ENCODE measurements at places on chromosomes 11 and 22. TPM values are rescaled to one million over a fixed set of nuclear protein-coding genes. Genes with fewer than 3 reads are reported as not detected.

- peaks cover 15% of the 10 kb centered on the region for H3K4me1 ChIP-seq
- peak within 1 kb of the TSS; percentile 99 for H3K4me3 ChIP-seq
- H3K36me3 ChIP-seq: no peaks in the 10 kb centered on the region
- peaks cover 6% of the 10 kb centered on the region for H3K27me3 ChIP-seq
- peak within 1 kb of the TSS; percentile 100 for H3K27ac ChIP-seq
- peak; percentile 95 for DNase-seq
Observed at GRCh38 chr22:39319284-39320022, at the start of gene RPL3. Gene RPL3 (minus strand): TSS chr22:39319623. CDS start chr22:39319597, 26 bp downstream.

GRCh38 chr22:23079240-23079768 is 9.0 kb downstream of the GNAZ start:
- H3K27ac ChIP-seq: no peak overlapping the region
- H3K27me3 ChIP-seq: peaks cover 8% of the 10 kb centered on the region
- peaks cover 19% of the 10 kb centered on the region for H3K4me1 ChIP-seq
- no peaks in the 10 kb centered on the region for H3K36me3 ChIP-seq
- H3K4me3 ChIP-seq: no peak overlapping the region

DNA sequence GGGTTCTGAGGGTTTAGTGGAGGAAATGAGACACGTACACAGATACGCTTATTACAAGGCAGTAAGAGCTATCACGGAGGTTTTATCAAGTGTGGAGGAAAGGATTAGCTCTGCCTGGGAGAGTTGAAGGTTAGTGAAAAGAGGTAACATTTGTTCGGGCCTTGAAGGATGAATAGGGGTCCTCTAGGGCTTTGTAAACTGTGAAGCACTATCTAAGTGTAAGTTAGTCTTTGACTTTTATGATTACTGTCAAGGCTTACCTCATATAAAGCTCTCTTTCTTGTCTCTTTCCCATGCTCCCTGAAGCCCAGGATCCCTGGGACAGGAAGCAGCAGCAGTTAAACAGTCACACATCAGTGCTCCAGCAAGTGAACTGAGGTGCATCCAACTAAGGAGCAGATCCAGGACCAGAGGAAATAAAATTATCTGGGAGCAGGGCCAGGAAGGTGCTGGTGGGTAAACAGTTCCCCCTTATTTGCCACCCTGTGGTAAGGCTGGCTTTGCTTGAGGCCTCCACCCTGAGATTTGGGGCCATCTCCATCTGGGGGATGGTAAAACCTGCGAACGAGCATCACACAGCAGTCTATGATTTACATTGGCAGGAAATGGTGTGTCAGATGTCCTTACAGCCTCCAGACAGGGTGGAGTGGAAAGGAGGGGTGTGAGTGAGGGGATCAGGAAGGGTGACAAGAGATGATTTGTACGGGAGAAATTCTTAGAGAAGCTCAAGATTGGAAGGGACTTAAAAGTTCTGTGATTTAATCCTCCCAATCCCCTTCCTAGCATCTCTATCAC is 27.2 kb downstream of the GVQW3 start:
- H3K4me1 ChIP-seq: peaks cover 5% of the 10 kb centered on the region
- no peak overlapping the region for H3K4me3 ChIP-seq
- no peaks in the 10 kb centered on the region for H3K36me3 ChIP-seq
- H3K27ac ChIP-seq: peak overlapping the region; percentile 63

DNA sequence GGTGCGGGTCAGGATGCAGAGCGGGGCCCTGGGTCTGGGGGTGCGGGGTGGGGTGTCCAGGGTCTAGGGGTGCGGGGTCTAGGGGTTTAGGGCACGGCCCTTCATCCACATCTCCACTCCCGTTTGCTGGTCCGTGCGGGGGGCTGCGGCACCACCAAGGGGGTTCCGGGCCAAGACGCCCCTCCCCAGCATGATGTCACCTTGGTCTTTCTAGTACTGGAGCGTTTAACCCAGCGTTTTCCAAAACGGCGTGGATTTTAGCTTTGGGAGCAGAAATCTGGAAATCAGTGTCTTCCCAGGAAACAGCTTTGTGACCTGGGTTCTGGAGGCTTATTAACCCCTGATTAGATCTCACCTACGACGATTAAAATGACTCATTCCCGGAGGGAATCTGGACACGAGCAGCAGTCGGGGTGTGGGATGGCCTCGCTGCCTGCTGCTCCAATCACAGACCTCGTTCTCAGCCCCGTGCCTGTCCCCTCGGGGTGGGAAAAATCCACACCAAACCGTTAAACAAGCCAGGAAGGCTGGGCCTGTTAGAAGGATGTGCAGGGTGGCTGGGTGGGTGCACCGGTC is 759 bp downstream of the AP2A2 start:
- H3K27ac ChIP-seq: peak overlapping the region; percentile 98
- peak overlapping the region; percentile 96 for H3K4me3 ChIP-seq
- peaks cover 13% of the 10 kb centered on the region for H3K27me3 ChIP-seq

DNA sequence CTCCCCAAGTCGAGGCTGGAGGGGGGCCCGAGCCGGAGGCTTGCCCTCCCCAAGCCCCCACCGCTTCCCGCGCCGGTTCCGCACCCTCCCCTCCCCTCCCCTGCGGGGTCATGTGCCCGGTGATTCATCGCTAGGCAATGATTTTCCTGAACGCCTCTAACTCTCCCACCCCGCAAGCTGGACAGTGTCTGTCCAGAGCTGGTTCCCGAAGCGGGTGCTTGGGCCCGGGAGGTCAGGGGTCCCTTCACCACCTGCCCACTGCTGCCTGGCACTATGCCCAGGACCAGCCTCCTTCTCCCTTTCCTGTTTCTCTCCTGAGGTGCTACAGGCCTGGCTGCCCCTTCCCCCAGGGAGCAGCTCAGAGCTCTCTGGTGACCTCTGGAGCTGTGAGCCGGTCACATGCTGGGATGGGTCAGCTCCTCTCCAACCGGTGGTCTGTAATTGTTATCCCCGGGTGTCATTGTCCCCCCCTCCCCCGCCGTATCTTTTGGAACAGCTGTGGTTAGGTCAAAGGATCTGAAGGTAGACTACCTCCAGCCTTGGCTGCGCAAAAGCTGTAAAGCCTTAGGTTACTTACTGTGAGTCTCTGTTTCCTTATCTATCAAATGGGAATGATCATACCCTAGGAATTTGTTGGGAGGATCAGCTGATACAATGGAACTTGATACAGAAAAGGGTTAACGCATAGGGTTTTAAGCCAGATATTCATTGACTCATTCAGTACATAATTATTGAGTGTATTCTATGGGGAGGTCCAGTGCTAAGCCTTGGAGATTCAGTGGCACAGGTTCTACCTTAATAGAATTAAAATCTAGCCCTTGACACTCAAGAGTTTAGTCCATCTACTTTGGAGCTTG is 753 bp downstream of the STX3 start:
- H3K4me1 ChIP-seq: peaks cover 16% of the 10 kb centered on the region
- H3K27ac ChIP-seq: peak overlapping the region; percentile 80

GRCh38 chr22:25663654-25664053 is 78.3 kb upstream of the MYO18B start:
- no peaks in the 10 kb centered on the region for H3K36me3 ChIP-seq
- H3K4me3 ChIP-seq: no peak overlapping the region
- no peaks in the 10 kb centered on the region for H3K27me3 ChIP-seq
- no peak for DNase-seq
- no peaks in the 10 kb centered on the region for H3K4me1 ChIP-seq

RAG2 gene
- total RNA-seq: not detected

NOX4 gene
- 1.9 TPM for total RNA-seq

HTR3B gene
- total RNA-seq: not detected

RAB39A gene
- total RNA-seq: 21.9 TPM

TMEM132A gene
- total RNA-seq: 664 TPM

KDM4E gene
- 1.1 TPM for total RNA-seq

DNAJB7 gene
- total RNA-seq: not detected

Data from glutamatergic neuron (in vitro differentiated cells).